Hematopoietic multipotent progenitor cell treated with erythropoietin and hydrocortisone succinate and interleukin-3 and kit ligand, for 8 days (in vitro differentiated cells): ENCODE measurements at places on chromosomes 7 and 10.

DNA sequence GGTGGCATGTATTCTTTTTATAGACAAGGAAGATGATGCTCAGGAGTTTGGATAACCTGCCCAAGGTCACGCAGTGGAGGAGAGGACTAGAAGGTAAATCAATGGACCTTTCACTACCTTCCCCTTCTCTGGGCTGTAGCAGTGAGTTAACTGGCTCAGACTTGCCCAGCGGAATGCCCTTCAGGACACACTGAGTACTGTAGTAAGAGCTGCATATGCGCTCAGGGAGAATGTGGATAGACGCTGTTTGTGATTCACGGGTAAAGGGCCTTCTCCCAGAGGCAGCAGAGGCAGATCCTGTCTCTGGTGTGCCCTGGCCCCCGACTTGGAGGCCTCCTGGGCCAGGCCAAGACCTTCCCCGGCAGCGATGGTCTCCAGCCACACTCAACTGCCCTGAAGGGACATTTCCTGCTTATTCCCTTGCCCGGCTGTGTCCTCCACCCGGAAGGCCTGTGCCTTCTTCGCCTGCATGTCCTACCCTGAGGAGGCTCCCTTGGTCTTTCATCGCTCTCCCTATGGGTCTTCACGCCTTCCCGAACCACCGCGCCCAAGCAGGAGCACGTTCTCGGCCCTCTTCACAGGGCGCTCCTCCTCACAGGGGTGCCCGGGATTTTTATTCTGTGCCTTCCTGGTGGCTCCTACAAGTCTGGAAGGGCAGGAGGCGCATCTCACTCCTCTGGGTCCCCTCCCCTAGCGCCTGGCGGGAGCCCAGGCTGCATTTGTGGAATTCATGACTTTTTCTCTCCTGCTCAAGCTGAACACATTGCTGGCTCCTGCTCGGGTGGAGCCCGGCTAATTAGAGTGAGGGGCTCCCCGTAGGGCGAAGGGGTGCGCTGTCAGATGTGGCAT is 1.8 kb upstream of the IKZF1 start:
- no peak for DNase-seq

DNA sequence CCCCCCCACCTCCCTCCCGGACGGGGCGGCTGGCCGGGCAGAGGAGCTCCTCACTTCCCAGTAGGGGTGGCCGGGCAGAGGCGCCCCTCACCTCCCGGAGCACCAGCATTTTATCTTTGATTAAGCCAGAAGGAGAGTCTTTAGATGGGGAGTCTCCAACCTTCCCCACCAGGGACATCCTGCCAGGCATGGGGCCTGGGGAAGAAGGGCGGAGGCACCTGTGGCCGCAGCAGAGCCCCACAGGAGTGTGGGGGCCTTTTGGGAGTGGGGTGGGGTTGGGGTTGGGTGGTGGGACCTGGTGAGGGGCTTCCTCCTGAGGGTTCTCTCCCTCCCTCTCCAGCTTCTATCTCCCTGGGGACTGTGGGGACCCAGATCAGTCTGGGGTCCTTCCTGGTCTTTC is 18.2 kb downstream of the ZNF783 start:
- no peak for DNase-seq

GRCh38 chr7:124074007-124074406 is 41.1 kb upstream of the TMEM229A start:
- no peak for DNase-seq

GRCh38 chr7:92888-93672 is 99.3 kb upstream of the FAM20C start:
- no peak for DNase-seq

DNA sequence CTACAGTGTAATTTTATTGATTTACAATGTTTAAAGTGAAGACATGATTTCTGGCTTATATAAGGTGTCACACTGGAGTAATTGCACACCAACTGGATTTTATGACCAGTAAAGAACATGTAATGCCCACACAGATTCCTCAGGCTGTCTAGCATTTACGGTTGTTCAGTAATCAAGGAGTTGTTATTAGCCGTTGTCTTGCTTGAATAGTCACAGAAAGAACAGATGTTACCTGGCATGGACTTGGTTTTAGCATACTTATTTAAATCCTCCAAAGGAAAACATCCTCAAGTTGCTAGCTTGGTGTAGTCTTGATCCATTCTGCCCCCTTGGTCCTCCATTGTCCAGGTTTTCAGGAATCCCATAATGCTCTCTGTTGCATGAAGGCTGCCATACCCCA is 65.8 kb downstream of the POU6F2 start:
- no peak for DNase-seq

- DNase-seq: no peak
Measured at GRCh38 chr7:46979439-46979838, 602.5 kb downstream of the TNS3 start.

DNA sequence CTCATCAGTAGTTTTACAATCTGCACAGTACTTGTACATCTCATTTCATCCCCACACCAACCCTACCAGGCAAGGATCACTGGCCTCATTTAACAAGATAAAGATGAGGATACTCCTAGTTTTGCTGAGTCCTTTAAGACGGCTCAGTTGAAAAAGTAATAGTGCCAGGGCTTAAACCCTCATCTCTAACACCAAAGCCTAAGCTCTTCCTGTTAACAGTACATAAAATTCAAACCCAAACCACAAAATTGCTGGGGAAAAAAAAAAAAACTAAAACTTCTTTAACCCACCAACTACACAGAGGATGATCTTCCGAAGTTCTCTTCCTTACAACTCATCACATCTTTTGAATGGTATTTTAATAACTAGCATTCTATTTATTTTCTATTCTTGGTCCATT is 1.3 kb downstream of the SAR1A start:
- no peak for DNase-seq

GRCh38 chr10:92567952-92568600 is 5.8 kb downstream of the IDE start:
- DNase-seq: no peak

- DNase-seq: no peak
Measured at GRCh38 chr7:19056305-19056704, 61.1 kb downstream of the TWIST1 start.

DNA sequence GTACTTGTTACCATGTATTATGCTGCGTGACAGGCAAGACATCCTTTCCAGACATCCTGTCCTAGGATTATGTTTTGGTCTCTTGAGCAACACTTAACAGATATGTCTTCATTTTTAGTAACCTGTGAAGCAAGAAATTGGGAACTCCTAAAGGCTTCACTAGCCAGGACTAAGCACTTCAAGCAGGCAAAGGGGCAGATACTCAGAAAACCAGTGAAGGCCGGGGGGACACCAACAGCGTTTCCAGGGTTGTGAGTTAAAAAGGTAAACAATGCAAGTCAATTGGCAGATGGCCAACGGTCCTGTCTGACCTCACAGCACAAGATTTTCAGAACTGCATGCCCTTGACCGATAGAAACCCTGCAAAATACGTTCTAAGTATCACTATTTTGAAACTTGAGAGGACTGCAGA is 77.6 kb upstream of the SFMBT2 start:
- DNase-seq: no peak
